ENCODE measurements at places on chromosomes 5 and 9.

- DNase-seq = no peak
Observed at GRCh38 chr5:93246090-93246855, 334.7 kb downstream of the NR2F1-AS1 start.

DNA sequence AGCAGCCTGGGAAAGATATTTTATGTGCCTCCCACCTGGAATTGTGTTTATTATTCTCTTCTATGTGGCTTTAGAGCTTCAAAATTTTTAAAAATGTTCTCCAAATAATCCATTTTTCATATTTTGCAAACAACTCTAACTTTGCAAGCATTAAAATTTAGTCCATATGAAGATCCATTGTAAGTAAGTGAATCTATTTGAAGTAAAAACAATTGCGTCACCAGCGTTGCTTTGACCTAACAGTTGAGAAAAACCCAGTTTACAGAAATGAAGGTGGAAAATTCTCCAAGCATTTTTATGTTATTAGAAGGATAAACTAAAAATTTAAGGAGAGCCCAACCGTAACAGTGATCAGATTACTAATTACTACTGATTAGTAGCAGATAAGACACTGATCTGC is 38.9 kb upstream of the TLX3 start:
- DNase-seq = no peak

GRCh38 chr9:83372957-83373356 is 165.2 kb downstream of the FRMD3 start:
- no peak for DNase-seq

GRCh38 chr5:167985373-167985772 is 306.1 kb upstream of the WWC1 start:
- DNase-seq = no peak

DNA sequence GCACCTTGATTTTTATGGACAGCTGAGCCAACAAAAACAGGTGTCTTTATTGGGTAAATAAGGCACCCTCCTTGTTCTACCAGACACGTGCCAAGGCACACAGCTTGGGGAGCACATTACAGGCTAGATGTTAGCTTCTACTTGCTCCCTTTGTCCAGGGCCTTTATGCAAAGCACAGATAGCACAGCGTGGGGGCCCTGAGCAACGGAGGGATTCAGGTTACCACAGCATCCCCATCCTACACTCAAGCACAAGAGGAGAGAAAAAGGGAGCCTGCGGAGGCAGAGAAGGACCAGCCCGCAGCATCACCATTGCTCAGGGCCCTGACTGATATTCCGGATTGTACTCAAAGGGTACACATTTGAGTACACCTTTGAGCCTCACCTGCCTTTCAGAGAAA is 181.7 kb upstream of the KIF2A start:
- DNase-seq = no peak

DNA sequence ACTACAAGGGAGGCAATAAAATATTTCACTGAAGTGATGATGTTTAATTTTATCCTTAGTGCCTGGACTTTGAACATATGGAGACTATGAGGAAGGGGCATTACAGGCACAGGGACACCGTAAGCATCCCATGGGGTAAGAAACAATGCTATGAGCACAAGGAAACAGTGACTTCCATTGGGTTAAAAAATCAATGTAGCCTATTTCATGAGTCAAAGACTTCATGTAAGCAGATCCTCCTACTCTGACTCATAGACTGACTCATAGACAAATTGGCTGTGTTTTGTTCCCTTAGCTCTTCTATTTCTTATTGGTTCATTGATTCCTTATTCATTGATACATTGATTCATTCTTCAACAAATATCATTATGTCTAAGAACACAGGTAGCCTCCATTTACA is 351.0 kb downstream of the PRELID2 start:
- DNase-seq = peak; percentile 22

DNA sequence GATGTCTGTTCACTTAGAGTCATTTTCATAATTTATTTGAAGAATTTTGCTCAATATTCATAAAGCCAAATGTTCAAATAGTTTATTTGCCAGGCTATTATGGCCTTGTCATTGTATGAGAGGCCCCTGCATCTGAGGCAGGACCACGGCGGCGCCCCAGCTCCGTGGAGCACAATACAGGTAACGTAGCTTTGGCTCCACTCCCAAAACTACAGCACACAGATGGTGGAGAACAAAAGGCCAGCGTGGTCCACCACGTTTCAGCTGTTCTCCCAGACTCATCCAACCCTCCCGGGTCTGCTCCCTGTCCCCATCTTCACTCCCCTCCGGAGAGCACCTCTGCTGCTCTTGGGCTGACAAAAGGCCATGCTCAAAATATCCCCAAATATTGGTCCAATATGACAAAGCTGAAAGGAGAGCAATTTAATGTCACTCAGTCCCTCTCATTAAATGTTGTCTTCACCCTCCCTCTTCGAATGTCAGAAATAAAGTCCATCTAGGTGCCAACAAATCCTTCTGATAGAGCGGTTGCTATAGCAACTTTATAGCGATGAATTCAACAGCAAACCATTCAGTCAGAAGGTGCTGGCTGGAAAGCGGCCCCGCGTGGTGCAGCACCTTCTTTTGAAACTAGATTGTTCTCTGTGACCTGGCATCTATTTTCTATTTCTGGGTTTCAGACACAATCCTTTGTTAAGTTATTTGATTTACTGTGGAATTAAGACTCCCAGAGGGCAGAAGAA is 504.3 kb downstream of the ARHGEF28 start:
- no peak for DNase-seq

GRCh38 chr5:167008705-167009104 is 1282.7 kb upstream of the WWC1 start:
- no peak for DNase-seq

- no peak for DNase-seq
Observed at GRCh38 chr9:86902176-86902575, 45.1 kb downstream of the GAS1 start.

DNA sequence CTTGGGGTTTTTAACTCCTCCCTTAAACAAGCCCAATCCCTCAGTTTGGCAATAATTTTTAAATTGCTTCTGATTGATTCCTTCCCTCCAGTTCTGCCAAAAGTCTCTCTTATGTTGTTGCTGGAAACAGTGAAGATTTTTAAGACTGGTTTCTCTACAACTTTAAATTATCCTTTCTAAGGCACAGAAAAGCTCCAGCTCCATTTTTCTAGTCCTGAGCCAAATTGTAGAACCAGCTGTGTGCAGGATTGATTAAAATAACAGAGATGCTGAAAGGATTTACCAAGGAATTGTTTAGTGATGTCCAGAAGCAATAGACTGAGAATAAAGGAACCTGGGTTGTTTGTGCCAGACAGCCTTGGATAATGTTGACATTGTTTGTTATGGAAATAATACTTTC is 111.3 kb downstream of the NUDT12 start:
- no peak for DNase-seq

DNA sequence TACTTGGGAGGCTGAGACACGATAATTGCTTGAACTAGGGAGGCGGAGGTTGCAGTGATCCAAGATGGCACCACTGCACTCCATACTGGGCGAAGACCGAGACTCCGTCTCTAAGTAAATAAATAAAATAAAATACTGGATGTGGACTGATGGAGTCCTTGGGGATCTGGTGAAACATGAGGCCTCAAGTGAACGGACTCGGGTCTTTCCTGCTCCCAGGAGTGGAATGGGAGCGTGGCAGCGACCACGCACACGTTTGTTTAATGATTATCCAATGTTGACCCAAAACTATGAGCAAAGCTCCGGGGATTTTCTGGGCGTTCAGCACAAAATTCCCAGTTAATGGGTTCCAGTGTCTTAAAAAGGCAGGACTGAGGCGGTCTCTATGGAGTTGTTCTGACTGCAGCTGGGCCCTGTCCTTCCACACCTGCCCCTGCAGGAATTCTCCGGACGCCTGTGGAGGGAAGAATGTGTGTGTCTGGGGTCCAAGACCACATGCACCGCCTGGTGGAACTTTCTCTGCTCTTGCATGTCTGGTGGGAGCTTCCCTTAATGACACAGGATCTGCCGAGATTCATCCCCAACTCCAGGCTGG is 26.6 kb downstream of the NEK6 start:
- no peak for DNase-seq

DNA sequence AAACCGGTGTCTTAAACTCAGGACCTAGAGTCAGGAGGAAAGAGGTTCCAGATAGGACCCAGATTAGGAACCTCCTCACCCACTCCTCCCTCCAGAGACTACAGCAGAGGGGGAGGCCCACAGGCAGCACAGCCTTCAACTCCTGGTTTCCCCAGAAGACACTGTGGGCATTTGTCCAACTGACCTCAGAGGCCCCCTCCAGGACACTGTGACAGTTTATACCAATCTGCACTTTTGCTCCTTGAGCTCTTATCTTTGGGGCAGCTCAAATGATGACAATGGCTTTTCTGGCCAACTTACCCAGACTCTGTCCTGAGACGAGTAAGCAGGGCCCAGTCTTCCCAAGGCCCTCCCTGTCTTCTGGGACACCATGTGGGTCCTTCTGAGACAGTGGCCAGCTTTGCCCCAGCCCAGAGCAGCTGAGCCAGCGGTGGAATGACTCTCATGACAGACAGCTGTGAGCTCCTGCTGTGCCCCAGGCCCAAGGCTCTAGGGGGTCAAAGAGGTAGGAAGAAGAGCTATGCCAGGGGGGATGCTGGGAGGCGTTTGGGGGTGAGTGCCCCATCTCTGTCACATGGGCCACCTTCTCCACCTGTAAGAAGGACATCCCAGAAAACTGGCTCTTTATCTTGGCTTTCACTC is 14.3 kb downstream of the OR2V2 start:
- DNase-seq = no peak

GRCh38 chr9:105887679-105888078 is 193.3 kb downstream of the TMEM38B start:
- no peak for DNase-seq

GRCh38 chr9:99783799-99784198 is 37.9 kb upstream of the NR4A3 start:
- DNase-seq = no peak

- no peak for DNase-seq
Observed at GRCh38 chr9:138045541-138046490, 168.2 kb downstream of the CACNA1B start.

GRCh38 chr5:141785135-141785534 is 93.1 kb downstream of the PCDH1 start:
- no peak for DNase-seq

GRCh38 chr9:126661521-126662251 is 48.0 kb downstream of the LMX1B start:
- peak; percentile 98 for DNase-seq

DNA sequence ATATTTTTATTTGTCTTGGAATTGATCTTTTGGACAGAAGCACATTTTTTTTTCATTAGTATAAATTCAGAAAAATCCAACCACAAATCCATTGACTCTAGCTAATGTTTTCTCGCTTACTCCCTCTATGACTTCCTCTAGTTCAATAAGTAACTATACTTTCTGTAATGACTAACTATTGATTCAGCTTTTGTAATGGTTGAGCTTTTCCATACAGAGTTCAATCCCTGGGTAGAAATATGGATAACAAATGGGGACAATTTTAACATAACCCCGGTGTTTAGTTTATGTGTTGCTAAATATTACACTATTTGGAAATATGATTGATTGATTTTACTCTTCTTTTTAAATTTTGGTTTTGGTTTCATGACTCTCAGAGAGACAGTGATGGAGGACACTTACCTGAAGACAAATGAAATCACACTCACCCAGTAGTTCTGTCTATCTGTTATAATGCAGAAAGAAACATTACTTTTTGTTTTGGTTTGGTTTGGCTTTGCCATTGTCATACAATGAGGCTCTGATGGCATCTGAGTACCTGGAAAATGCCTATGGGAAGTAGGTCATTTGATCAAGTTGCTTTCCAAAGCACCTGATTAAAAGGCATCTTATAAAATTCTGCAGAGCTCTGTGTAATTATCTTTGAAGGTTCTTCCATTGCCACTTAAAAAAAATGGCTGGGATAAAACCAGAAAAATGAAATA is 309.7 kb upstream of the MPDZ start:
- DNase-seq = no peak

GRCh38 chr5:36878392-36879082 is 2.0 kb downstream of the NIPBL start:
- peak; percentile 38 for DNase-seq

DNA sequence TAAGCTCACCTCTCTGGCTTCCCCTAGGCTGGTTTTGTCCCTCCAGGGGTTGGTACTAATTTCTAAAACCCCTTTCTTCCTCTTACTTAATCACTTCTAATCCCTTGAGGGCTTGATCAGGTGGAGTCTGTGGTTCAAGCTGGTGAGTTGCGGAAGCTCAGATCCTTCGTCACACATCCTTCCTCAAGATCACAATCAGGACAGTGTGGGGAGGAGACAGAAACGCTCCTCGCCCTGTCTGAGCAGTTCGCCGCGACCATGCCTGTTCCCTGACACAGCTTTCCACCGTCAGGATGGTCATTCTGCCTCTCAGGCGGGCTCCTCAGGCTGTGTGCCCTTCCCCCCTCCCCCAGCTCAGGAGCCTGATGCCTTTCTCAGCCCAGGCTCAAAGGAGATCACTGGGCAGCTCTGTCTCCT is 24.3 kb downstream of the CPLX2 start:
- no peak for DNase-seq

- DNase-seq = no peak
Observed at GRCh38 chr5:150509992-150510391, 2.1 kb downstream of the NDST1 start.

- DNase-seq = no peak
Observed at GRCh38 chr5:148933903-148934432, 107.6 kb downstream of the ADRB2 start.

GRCh38 chr9:28956116-28956880 is 1383.0 kb upstream of the C9orf72 start:
- no peak for DNase-seq

DNA sequence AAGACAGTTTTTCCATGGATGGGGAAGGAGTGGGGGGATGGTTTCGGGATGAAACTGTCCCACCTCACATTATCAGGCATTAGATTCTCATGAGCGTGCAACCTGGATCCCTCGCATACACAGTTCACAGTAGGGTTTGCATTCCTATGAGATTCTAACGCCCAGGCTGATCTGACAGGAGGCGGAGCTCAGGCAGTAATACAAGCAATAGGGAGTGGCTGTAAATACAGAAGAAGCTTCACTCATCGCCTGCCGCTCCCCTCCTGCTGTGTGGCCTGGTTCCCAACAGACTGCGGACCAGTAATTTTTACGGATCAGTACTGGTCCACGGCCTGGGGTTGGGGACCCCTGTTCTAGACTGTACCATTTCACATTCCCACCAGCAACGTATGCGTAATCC is 68.3 kb upstream of the OTULINL start:
- no peak for DNase-seq

DNA sequence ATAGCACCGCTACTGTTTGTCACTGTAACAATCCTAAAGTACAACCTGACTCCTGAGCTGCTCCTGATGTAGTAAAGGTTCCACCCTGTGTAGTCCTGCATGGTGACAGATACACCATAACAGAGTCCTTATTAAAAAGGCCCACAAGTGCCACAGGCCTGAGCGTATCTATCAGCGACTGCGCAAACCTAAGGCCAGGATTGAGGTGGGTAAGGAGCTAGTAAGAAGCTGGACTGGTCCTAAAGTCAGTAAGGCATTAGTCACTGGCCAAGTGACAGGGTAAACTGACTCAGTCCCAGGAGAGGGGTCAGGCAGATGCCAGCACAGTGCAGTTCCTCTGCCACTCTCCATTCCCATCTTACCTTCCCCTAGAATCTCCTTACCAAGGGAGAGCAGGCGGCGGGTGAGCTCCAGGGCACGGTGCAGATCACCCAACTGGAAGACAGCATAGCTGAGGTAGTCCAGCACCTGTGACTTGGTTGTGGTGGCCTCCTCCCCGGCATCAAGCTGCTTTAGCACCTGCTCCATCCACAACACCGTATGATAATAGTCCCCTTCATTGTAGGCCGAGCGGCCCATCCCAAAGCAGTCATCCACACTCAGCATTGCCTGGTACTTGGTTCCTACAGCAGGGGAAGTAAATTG is 17.6 kb downstream of the P4HA2 start:
- DNase-seq = no peak

GRCh38 chr5:39412721-39413394 is 11.9 kb downstream of the DAB2 start:
- no peak for DNase-seq
